Fibroblast of lung (primary cell): ENCODE measurements at places on chromosomes 13 and 19.

DNA sequence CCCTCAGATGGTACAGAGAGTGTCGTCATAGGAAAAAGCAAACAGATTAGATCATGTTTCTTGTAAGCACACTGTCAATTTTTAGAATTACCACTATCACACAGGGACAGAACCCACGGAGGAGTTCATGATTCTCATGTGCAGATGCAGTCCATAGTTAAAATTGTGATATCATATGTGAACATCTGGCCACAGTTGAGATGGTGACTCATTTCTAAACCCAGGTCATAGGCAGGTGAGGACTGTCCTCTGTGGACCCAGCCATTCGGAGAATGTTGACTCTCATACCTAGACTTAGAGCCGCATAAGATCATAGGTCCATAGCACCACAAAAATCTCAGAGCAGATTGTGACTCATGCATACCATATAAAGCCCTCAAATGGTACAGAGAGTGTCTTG is 17.8 kb upstream of the ZNF730 start:
- no peak for DNase-seq

GRCh38 chr19:4267101-4267900 is 11.8 kb upstream of the SHD start:
- peak; percentile 17 for DNase-seq

DNA sequence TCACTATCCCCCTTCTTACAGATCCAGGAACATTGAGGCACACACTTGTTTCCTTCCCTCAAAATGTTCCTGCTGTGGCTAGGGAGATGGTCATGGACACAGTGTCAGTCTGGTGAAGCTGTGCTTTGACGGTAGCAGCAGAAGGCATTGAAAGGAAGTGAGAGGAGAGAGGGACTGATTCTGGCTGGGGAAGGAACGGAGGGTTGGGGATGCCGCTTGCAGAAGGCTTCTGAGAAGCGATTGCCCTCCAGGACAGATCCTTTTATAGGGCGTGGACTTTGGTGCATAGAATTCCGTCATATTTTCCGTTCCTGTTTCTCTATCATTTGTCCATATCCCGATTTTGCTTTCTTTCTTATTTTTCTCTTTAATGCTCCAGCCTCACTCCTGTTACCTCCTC is 14.1 kb upstream of the MYH14 start:
- no peak for DNase-seq

- DNase-seq, result peak; percentile 23
These were observed 350.9 kb downstream of the FOXO1 start for GRCh38 chr13:40315416-40316064.

DNA sequence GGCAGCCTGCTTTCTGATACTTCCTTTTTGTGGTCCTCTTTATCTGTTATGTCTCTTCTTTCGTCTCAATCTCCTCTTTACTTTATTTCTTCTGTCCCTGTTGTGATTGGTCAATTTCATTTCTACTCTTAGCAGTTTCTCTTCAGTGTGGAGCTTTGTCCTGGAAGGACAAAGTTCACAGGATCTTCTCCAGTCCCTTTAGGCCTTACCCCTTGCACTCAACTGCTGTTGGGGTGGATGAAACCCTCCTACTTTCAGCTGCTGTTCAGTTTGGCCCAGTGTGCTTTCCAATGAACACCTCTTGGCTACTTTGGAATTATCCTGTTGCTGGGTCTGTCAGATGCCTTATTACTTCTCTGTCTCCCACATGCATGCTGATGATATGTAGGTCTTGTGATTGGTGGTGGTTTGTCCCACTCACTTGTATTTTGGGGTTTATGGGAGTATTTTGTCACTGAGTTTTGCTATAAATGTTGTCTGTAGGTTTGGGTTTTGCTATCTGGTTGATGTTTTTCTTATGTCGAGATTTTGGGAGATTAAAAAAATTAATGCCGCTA is 24.8 kb downstream of the WDR62 start:
- DNase-seq, result no peak

- peak; percentile 31 for DNase-seq
These were observed 232.5 kb downstream of the SLC7A1 start for GRCh38 chr13:29362849-29363604.

DNA sequence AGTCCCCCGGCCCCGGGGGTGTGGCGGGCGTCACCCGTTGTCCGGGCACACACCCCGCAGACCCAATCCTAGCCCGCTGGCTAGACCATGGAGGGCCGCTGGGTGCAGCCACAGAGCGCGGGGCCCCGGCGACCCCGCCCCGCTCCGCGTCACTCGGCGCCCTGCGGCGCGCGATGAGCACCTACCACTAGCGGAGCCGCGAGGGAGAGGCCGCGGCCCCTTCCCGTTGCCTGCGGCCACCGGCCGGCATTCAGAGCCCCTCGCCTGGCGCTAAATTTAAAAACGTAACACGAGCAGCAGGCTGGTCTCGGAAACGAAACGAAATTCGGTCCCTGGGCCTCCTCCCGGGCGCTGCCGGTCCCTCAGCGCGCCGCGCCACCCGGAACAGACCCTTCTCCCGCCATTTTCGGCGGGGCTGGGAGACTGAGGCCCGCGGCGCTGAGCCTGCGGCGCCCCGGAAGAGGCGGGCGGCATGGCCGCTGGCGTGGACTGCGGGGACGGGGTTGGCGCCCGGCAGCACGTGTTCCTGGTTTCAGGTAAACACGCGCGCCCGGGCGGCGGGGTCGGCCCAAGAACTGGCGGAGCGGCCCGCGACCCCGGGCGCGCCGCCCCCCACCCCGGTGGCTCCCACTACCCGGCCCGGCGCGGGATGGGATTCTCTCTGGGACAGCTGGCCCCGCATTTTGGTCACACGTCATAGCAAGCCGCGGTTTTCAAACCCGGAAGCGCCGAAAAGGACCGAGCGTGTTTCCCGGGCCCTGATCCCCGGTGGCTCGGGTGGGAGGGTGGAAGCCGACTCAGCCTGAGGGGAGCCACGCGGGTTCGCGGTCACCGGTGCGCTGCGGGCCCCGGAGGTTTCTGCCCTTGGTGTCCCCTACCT is at the start of gene RNASEH2B:
TSS of gene RNASEH2B (plus strand) at position 187 of the 880 bp plus-strand sequence. CDS start at position 473, 286 bp downstream.
- peak; percentile 60 for DNase-seq

GRCh38 chr13:45119469-45119990 is 780 bp upstream of the GTF2F2 start:
- DNase-seq, result peak; percentile 79

GRCh38 chr13:36858290-36858689 is 39.3 kb downstream of the RFXAP start:
- peak; percentile 45 for DNase-seq

- DNase-seq, result peak; percentile 89
These were observed 577 bp downstream of the ZNF181 start for GRCh38 chr19:34734537-34735103.

- DNase-seq, result no peak
These were observed 12.3 kb downstream of the POMP start for GRCh38 chr13:28671126-28671792.

DNA sequence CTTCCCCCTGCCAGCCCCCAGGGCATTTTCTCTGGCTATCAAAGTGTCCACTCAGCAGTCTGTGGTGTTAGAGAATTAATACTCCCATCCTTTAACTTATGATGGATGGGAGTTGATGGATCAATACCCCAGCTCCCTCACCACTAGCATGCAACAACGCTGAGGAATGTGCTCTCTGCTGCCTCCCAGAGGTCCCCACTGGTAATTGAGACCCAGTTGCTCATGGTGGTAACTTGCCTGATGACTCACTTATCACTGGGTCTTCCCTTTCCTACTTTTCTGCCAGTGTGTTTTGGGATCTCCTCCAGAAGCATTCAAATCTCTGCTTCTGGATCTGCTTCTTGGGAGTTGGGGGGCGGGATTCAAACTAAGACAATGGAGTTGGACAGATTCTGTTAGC is 20.3 kb upstream of the CACNA1A start:
- no peak for DNase-seq

DNA sequence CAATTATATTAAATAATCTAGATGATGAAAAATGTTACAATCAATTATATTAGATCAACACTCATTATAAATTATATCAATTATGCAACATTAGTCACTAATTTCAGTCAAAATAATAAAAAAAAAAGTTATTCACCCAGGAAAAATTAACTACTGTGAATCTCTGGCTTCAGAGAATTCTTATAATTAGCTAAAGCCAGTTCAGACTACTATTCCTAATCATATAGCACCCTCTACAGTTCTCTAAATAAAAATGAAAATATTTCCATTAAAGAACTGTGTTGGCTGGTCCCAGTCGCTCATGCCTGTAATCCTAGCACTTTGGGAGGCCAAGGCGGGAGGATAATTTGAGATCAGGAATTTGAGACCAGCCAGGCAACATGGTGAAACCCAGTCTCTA is 33.0 kb downstream of the XPO4 start:
- peak; percentile 54 for DNase-seq

- no peak for DNase-seq
These were observed 139.4 kb upstream of the KLF12 start for GRCh38 chr13:74273581-74273980.

DNA sequence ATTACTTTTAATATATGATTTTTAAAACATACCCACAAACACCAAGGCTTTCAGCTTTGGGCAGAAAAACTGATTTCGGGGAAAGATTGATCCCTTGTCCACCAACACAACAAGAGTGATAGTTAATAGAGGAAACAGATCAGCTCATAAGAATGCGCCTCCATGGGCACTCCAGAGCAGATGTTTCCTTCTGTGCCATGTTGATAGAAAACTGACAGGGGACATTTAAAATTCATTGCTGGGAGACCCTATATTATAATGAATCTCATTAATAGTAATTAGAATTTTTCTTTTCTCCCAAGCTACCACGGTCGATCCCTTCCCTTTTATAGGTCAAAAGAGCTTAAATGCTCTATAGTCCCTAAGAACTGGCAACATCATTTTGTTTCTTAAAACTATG is 431.2 kb downstream of the IRS2 start:
- no peak for DNase-seq
